ENCODE measurements at places on chromosomes 4 and X. TPM values are rescaled to one million over a fixed set of nuclear protein-coding genes. Genes with fewer than 3 reads are reported as not detected.

ADH7 gene
- not detected for polyA plus RNA-seq

RNF128 gene
- 18.4 TPM for polyA plus RNA-seq

NLRP2B gene
- polyA plus RNA-seq: not detected

SPATA4 gene
- polyA plus RNA-seq: 0.82 TPM

RAB40A gene
- not detected for polyA plus RNA-seq

FOXR2 gene
- polyA plus RNA-seq: not detected

HSFX2 gene
- polyA plus RNA-seq: 0.97 TPM

CT45A5 gene
- not detected for polyA plus RNA-seq

FAM50A gene
- polyA plus RNA-seq: 112 TPM

AR gene
- 1.6 TPM for polyA plus RNA-seq

TAF9B gene
- 14.0 TPM for polyA plus RNA-seq

TRIM60 gene
- not detected for polyA plus RNA-seq

F11 gene
- polyA plus RNA-seq: 15.7 TPM

FAM149A gene
- 32.4 TPM for polyA plus RNA-seq

MAPK10 gene
- polyA plus RNA-seq: 27.6 TPM

PSAPL1 gene
- not detected for polyA plus RNA-seq

SNX25 gene
- 8.9 TPM for polyA plus RNA-seq

RP2 gene
- 2.8 TPM for polyA plus RNA-seq

NPY1R gene
- polyA plus RNA-seq: 19.2 TPM

RTL3 gene
- polyA plus RNA-seq: not detected

CDKL5 gene
- 2.0 TPM for polyA plus RNA-seq

LRIT3 gene
- polyA plus RNA-seq: 0.62 TPM

FAM47C gene
- not detected for polyA plus RNA-seq

SMIM10 gene
- polyA plus RNA-seq: 5.2 TPM

NUDT6 gene
- polyA plus RNA-seq: 32.4 TPM

DCHS2 gene
- not detected for polyA plus RNA-seq

PRDM5 gene
- 2.6 TPM for polyA plus RNA-seq

GAK gene
- 92.0 TPM for polyA plus RNA-seq

TMPRSS11F gene
- polyA plus RNA-seq: not detected

CXCL5 gene
- not detected for polyA plus RNA-seq

SLIT2 gene
- polyA plus RNA-seq: 9.2 TPM

ADGRG4 gene
- polyA plus RNA-seq: not detected

ANOS1 gene
- 0.69 TPM for polyA plus RNA-seq

CSAG1 gene
- polyA plus RNA-seq: not detected

BRS3 gene
- polyA plus RNA-seq: not detected

CENPVL3 gene
- not detected for polyA plus RNA-seq

NAP1L2 gene
- 11.0 TPM for polyA plus RNA-seq

ZNF630 gene
- 3.2 TPM for polyA plus RNA-seq

WNK3 gene
- polyA plus RNA-seq: 0.75 TPM

HTATSF1 gene
- polyA plus RNA-seq: 44.0 TPM

DRP2 gene
- not detected for polyA plus RNA-seq

CSTF2 gene
- polyA plus RNA-seq: 8.8 TPM

MAMLD1 gene
- polyA plus RNA-seq: 1.4 TPM

IL2 gene
- polyA plus RNA-seq: not detected

SUPT20HL1 gene
- polyA plus RNA-seq: not detected
